ENCODE measurements at places on chromosomes 3 and 15.

- DNase-seq, result no peak
Observed at GRCh38 chr3:180855364-180855763, 57.1 kb upstream of the FXR1 start.

GRCh38 chr3:197504641-197505121 is 51.1 kb downstream of the BDH1 start:
- DNase-seq, result no peak

DNA sequence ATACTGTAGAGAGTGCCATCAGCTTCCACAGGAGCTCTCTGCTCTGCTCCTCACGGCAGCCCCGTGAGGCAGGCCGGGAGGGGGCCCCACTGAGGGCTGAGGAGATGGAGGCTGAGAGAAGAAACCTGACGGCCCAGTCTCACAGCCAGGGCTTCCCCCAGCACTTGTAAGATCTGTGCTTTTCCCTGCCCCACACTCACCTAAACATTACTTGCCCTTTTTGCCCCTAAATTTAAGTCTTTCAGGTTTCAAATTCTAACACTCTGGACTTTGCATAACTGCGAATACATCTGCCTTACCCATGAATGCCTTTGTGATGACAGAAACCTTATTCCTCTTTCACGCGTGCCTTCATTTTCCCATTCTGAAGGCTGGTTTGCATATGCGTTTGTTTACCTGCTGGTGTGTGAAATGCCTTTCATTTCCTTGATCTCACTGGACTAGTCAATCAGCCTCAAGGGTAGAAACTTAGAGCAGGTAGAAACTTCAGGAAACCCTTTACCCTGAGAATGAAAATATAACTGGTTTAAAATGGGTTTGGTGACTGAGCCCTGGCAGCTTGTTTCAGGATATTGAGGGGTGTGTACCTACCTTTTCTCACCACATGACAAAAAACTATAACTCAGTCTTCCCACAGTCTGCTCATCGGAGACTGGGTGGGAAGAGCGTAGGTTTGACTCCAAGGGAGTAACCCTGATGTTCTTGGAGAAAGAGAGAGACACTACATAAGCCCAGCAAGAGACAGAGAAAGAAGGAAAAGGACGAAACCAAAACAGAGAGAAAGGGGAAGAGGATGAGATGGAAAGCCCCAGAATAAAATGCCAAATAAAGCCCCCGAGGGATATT is 20.1 kb downstream of the SLC12A8 start:
- DNase-seq, result no peak

DNA sequence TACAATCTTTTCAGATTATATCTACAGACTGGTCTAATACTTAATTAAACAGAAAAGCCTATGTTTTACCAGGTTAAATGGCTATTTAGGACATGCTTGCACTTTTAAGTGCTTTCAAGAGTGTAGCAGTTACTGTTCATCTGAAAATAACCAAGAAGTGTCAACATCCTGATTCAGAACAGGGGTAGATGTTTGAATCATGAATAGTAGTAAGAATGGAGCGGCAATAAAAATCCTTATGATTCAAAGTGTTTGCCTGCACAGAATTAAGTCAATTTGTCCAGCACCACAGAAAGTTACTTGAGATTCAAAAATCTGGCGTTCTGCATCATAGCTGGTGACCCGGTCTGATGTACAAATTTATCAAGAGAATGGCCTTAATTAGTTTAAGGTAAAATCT is 48.3 kb downstream of the GREM1 start:
- no peak for DNase-seq

GRCh38 chr3:72113964-72114363 is 329.0 kb upstream of the PROK2 start:
- no peak for DNase-seq

DNA sequence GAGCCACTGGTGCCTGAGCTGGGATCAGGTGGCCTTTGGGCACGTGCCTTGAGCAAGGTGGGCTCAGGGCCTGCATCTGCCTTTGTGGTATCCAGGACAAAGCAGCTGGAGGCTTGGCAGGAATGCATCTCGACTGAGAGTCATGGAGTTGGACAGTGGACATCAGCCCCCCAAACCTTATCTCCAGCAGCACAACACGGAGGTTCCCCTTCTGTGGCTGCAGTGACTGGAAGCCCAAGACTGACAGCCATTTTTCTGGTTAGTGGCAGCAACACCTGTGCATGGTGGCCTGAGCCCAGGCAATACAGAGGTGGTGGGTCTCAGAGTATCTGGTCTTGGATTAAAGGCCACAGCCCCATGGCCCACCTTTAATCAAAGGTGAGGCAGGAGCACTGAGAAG is 27.8 kb upstream of the TSEN2 start:
- no peak for DNase-seq

GRCh38 chr3:70889162-70890019 is 577.0 kb upstream of the MDFIC2 start:
- DNase-seq, result no peak

DNA sequence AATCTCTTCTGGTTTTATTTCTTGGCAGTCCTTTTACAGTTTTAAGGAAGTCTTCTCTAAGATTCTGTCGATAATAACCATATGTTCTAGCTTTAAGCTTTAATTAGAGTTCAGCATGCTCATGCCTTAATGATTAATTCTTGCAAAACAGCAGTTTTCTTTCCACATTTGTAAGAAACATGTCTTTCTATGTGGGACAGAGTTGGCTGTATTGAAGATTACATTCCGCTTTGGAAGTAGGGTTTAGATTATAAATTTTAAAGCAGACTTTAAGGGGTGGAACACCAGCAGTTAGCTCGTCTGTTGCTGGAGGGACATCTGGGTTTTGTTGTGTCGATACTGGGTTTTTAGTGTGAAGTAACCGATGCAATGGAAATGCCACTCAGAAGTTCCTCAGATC is 35.3 kb downstream of the SQOR start:
- DNase-seq, result no peak

DNA sequence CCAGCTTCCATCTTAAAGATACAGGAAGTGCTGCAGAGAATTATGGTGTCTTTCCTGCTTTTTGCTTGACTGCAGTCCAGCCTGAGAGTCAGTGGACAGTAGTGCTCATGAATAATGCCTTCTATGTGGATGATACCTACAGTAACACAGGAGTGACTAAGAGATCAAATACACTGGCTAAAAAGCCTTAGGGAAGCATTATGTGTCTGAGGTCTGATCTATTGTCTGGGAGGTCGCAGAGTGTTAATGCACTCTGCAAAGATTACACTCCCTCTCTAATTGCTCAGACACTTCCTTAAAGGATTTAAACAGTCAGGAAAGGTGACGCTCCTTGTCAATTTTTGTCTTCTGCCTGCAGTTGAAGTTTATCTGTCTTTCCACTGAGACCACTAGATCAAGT is 183.6 kb downstream of the MCTP2 start:
- DNase-seq, result no peak

GRCh38 chr3:122066331-122067213 is 11.4 kb downstream of the CD86 start:
- DNase-seq, result no peak

DNA sequence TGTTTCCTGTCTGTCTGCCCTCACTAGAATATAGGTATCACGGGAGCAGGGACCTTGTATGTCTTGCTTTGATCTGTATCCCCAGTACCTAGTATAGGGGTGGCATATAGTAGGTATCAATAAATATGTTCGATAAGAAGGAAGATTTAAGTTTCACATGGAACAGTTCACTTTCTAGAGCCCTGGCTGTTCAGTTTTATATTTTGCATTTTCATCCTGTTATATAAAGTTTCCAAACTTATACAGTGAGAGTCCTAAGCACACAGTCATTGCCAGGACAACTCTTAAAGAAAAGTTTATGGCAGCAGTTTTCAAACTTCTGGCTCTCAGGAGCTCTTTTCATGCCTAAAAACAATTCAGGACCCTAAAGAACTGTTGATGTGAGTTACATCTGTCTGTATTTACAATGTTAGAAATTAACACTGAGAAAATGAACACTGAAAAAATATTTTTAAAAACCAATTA is 13.4 kb downstream of the ITPR1 start:
- DNase-seq, result no peak

DNA sequence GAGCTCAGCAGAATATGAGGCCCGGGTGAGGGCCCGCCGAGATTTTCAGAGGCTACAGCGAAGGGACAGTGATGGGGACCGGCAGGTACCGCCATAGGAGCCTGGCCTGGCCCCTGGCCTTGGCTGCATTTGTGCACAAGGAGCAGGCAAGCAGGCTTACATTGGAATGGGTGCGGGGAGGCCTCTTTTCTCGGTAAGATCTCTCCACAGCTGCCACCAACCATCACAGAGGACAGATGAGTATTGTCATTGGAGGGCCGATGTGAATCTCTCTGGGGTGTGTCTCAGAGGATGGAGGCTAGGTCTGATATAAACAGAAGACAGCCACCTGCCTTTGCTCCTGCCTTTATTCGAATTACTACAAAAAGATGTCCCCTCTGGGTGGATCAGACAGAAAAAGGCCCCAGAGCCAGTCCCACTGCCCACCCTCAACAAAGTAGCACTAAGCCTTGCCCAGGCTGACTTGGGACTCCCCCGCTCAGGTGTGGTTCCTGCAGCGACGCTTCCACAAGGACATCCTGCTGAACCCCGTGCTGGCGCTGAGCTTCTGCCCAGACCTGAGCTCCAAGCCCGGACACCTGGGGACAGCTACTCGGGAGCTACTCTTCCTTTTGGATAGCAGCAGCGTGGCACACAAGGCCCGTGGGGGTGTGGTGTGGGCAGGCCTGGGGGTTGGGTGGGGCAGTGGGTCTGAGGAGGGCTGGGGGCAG is 5.4 kb downstream of the VWA5B2 start:
- DNase-seq, result no peak

- no peak for DNase-seq
Observed at GRCh38 chr15:87967951-87968350, 288.6 kb downstream of the NTRK3 start.

- no peak for DNase-seq
Observed at GRCh38 chr3:158152186-158152585, 42.3 kb downstream of the RSRC1 start.

GRCh38 chr3:106590216-106590615 is 721.4 kb upstream of the CBLB start:
- no peak for DNase-seq

DNA sequence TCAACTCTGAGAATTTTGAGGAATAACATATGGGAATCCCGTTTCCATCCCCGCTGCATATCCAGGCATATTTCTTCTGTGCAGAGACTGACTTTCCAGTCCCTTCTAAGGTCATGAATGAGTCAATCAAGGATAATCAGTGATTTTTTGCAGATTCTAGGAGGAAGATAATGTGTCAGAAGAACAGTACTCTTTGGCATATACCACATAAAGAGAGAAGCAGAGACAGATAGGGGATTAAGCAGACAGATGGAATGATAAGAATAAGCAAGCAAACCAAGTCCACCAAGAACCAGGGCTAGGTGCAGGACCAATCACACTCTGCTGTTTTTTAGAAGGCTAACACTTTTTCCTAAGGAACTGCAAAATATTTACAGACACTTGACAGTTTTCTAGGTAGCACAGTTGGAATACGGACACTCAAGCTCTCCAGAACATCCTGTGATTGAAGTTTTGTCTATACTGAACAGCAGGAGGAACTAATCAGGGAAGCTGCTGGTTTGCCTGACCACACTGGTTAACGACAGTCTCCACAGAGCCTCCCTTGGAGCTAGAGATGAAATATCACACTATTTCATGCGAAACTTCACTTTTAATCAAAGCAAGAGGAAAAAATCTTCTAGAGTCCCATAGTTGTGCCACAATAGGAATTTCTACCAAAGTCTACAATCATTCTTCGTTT is 450.0 kb upstream of the KCNMB2 start:
- DNase-seq, result no peak

- no peak for DNase-seq
Observed at GRCh38 chr15:80585544-80586018, 109.5 kb upstream of the ABHD17C start.

DNA sequence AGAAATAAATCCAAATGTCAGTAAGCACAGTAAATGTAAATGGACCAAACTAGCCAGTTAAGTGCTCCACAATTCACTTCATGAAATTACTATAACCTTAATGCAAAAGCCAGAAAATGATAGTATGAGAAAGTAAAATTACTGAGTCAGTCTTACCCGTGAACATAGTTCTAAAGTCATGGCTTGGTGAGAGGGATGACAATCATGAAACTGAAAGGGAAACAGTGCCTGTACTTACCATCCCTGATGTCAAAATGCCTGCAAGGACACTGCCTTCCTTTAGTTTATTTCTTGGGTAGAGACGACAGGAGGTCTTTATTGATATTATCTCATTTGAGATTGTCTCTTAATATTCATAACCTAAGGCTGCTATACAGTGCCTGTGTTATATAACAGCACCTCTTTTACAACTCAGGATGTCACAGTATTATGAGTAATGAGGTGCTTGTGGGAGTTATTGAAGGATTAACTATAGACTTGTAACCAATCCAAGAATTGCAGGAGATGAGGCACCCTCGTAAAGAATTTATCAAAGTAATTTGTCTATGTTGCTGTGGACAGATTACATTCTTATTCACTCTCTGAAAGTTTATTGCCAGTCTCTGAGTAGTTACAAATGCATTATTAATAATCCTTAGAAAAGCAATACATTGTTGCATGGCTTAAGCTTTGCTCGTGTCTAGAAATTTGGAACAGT is 142.9 kb upstream of the BFSP2 start:
- no peak for DNase-seq

DNA sequence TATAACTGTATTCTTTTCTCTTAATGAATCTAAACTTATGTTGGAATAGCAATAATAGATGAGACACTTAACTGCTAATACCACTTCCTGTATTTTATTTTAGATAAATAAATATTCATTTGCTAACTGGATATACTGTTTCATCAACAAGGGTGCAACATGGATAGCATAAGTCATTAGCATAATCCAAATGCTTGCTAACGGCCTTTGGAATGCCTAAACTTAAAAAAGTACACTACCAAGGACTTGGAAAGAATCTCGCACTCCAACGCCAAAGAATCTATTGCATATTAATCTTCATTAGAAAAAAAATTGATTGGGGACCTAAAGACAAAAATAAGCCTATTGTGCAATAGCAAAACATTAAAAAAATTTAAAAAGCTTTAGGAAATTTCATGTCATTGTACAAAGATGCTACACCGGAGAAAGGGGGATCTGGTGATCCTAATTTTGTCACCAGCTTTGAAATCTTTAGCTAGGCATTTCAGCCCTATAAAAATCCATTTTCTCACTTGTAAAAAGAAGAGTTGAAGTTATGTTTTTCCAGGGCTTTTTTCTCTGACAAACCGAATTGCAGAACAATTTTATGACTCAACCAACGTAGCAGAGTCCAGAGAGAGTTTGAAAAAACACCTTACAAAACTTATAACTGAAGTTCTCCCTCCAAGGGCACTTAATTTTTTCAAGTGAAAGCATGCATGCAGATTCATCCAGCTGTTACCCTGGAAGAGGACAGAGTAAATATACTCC is 4.1 kb downstream of the VGLL3 start:
- DNase-seq, result no peak
